T-cell (primary cell): ENCODE measurements at places on chromosomes 2 and 18.

GRCh38 chr2:233059547-233059796 is 670 bp upstream of the INPP5D start:
- DNase-seq: no peak

DNA sequence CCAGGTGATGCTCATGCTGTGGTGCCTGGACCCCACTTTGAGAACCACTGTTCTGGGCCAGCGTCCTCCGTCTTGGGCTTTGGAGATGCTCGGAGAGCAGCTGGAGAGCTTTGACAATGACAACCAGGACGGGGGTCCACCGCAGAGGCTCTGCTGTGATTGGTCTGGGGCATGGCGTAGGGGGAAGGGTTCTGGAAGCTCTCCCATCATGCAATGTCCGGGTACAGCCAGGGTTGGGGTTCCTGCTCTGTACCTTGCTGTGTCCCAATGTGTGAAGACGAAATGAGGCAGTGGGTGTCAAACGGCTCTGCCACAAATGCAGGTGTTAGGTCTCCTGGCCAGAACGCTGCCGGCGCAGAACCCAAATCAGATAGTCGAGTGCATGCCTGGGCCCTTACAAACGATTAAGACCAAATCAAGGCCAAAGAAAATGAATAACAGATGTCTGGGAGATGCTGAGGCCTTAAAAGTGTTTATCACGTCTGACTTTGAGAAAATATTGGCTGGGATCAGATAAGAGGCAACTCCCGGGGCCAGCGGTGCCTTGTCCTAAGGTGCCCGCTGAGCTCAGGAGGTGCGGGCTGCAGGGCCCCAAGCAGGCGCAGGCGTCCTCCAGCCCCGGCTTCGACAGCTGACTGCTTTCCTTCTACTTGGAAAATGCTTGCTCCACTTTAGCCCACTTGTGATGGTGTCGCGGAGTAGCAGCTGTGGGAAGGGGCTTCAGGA is 117.2 kb downstream of the VAPA start:
- no peak for DNase-seq

DNA sequence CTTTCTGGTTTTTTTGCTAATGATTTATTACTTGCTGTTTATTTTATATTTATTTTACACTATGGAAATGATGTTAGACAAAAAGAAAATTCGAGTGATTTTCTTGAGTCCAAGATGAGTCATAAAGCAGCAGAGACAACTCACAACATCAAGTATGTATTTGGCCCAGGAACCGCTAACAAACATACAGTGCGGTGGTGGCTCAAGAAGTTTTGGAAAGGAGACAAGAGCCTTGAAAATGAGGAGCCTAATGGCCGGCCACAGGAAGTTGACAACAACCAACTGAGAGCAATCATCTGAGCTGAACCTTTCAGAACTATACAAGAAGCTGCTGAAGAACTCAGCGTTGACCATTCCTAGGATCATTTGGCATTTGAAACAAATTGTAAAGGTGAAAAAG is 594.1 kb downstream of the SATB2 start:
- no peak for DNase-seq

DNA sequence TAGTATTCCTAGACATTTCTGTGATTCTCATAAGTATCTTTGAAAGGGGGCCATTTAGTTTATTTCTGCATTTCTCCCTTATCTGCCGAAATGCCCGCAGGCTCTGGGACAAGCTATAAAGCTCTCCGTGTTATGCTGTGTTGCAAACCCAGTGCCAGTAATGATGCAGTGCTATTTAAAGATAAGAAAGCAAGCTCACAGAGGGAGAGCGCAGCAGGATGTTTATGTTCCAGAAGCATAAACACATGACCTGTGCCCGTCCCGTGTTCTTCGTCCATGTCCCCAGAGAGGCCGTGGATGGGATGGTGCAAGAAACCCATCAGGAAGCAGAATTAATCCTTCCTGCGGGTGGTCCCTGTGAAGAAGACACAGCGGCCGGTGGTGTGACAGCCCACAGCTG is 99.4 kb downstream of the NEDD4L start:
- no peak for DNase-seq

DNA sequence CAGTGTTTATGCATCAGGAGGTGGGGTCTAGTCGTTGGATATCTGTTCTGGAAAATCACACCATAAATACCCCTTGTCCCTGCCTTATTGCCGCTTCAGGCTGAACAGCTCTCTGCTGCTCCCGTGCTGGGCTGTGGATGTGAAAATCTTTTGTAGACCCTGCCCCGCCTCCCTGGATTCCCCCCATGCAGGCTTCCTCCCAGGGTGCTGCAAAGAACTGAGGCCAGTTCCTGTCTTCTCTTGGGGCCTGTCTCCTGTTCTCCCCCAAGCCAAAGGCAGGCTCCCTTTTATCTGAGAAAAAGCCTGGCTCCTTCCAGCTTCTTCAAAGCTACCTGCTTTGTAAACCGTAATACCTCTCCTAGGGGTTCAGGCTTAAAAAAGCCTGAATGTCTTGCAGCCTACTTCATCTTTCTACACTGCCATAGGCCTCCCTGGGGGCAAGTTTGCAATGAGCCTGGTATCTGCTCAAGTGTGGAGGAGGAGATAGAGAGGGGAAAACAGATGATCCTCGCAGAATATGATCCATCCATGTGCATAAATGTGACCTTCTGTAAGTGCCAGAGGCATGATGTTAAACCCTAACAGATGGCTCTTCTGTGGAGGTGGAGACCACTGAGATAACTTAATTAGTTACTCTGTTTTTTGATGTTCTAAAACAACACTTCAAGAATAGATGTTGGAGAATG is 55.3 kb downstream of the VWA3B start:
- no peak for DNase-seq

DNA sequence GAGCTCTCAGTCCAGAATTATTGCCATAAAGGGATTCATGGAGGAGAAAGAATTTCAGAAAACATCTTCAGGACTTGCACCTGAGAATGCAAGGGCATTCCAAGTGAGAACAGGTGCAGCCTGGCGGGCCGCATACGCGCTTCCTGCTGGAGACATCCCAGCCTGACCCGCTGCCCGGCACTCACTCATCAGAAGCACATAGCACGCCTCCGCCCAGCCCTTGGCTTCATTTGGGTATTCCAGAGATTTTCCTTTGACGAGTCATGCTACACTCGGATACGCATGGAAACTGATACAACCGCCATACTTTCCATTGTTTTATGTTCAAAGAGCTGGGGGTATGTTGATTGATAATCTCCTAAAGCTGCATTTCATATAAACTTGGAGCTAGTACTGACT is 228.0 kb upstream of the ID2 start:
- no peak for DNase-seq

- no peak for DNase-seq
Observed at GRCh38 chr2:64657411-64657810, 3.7 kb upstream of the SERTAD2 start.

DNA sequence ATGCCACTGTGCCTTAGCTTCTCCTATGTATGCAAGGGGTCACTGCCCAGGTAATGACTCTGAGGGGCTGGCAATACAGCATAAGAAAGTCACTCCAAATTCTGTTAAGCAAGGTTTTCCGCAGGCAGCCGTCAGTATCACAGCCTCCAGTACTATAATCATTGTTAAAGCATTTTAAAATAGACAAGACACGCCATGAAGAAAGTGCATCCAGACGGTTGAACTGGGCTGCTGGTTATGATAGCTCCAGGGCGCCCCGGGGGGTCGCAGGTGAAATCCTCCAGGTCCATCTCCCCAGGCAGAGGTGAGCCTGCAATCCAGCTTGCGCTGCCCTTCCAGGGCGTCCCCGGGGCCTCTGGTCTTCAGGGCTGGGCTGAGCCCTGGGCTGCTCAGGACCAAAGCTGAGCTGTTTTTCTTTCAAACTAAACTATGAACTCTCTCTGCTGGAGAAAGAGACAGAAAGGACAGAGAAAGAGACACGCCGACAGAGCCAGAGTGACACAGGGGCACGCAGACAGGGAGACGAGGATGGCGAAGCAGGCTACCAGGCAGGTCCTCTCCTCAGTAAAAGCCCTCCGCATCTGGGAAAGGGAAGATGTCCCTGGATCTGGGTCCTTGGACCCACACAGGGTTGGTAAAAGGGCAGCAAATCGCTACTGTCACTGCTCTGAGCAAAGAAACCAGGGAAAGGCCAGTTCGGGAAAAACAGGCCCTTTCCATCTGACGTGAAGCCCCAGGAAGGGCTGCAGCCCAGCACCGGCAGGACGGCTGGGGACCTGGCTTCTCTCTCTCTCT is 2.1 kb upstream of the TWIST2 start:
- DNase-seq: no peak

DNA sequence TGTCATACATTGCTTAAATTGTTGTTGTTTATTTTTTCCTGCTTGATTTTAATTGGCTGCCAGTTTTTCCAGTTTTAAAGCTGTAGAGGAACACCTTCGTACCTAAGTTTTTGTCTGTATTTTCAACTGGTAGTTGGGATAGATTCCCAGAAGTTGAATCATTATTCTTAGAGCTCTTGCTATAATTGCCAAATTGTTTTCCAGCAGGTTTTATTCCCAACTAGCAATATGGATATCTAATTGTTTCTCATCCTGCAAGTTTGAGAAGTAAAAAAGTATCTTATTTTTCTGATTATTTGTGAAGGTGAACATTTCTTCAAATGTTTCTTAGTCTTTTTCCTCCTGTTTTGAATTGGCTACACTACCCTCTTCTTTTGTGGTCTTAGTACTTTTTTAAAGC is 6.7 kb downstream of the SMARCAL1 start:
- DNase-seq: no peak

DNA sequence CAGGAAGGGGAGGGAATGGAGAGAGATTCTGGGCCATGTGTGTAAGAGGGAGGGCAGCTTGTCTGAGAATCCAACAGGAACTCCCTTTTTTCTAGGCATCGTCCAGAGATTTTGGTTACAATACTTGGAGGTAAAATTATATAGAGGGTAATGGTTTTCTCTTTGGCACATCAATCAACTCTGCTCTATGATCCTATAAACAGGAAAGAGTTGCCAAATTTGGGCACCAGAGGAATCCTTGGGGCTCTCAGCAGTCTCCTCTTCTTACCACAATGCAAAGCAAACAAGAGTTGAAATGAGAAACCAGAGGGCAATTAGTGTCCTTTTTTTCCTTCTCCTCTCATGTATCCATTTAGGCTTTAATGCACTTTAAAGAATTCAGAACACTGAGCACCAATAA is 243.4 kb downstream of the SLC8A1 start:
- DNase-seq: no peak

DNA sequence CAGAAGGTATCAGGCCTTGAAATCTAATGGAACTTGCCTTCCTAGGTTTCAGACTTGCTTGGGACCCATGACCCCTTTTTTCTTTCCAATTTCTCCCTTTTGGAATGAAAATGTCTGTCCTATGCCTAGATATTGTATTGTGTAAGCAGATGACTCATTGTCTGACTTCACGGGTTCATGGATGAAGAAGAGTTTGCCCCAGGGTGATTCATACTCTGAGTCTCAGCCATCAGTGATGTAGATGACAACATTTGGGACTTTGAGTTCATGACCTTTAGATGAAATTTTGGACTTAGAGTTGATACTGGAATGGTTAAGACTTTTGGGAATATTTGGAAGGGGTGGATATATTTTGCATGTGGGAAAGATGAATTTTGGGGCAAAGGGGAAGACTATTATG is 11.2 kb upstream of the SCYGR5 start:
- DNase-seq: no peak

DNA sequence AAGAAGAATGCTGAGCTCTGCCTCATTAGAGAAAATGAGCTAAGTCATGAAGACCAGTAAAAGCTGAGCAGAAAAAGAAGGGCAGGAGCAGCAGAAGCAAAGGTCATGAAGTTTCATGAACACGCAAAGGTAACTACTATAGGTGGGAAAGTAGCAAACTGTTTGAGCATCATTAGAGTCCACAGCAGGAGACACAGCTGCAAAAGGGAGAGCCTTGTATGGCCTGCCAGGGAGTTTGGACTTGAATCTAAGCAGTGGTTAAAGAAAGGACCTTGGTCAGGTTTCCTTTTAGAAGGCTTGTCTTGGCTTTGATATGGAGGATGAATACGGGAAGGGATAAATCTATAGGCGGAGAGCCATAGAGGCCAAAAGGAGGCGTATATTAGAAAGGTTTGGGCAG is 34.0 kb downstream of the DAPL1 start:
- DNase-seq: no peak

GRCh38 chr2:126661702-126662500 is 5.9 kb downstream of the GYPC start:
- DNase-seq: no peak

- no peak for DNase-seq
Observed at GRCh38 chr2:52710810-52711618, 1056.6 kb upstream of the CHAC2 start.

- no peak for DNase-seq
Observed at GRCh38 chr2:44944102-44944951, 2.8 kb downstream of the SIX3 start.

- no peak for DNase-seq
Observed at GRCh38 chr2:48129293-48129950, 223.1 kb upstream of the FBXO11 start.

- DNase-seq: no peak
Observed at GRCh38 chr2:134815741-134816140, 22.7 kb upstream of the ACMSD start.

GRCh38 chr2:120779781-120780283 is 44.2 kb downstream of the GLI2 start:
- DNase-seq: no peak

- no peak for DNase-seq
Observed at GRCh38 chr18:46239998-46240397, 135.8 kb downstream of the HAUS1 start.

- no peak for DNase-seq
Observed at GRCh38 chr18:67072791-67073190, 443.7 kb downstream of the DSEL start.

- DNase-seq: no peak
Observed at GRCh38 chr18:9736286-9736835, 28.3 kb downstream of the RAB31 start.

DNA sequence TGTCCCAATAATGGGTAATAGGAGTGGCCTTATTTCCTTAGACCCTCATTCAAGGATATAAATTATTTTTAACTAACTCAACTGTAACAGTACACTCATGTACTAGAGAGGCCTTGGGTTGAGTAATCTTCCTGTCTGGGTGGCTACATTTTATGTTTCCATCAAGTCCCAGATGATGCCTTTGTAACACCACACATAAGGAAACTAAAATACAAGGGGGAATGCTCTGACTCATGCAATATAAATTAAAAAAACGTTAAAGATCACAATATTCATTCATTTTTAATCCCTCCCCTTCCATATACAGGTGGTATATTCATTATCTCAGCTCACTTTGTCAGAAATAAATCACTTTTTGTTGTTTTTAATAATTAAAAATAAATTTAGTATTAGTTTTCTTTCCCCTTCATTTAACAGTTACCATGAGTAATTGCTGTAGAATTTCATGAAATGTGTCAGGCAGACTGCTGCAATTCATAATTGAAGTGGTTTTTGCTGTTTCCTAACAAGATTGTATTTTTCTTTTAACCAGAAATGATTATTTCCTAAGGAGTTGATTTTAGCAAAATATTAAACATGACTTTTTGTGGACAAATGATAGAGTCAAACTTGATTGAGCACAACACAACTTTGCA is 1403.6 kb downstream of the SUCLG1 start:
- no peak for DNase-seq

DNA sequence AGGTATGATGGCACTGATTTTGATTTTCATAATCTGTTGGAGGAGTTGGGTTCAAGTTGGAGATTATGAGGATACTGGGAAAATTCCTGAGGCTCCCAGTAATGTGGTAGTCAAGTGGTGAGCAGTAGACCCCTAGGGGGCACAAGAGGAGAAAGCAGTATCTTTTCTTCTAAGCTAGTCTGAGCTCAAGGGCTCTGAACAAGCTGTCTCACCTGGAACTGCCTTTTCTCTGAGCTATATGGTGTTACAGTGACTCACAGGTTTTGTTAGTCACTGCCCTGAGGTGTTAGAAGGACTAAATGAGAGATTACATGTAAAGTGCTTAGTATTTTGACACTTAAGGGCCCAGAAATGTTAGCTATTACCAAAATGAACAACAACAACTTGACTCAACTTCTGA is 42.2 kb downstream of the CD302 start:
- DNase-seq: no peak
